ENCODE measurements at places on chromosomes 4 and X. TPM values are rescaled to one million over a fixed set of nuclear protein-coding genes. Genes with fewer than 3 reads are reported as not detected.

GRCh38 chr4:165504184-165504583 is 125.4 kb downstream of the CPE start:
- H3K27ac ChIP-seq, result no peak overlapping the region
- H3K36me3 ChIP-seq, result no peaks in the 10 kb centered on the region
- H3K4me1 ChIP-seq, result no peaks in the 10 kb centered on the region
- DNase-seq, result no peak
- no peaks in the 10 kb centered on the region for H3K27me3 ChIP-seq

GRCh38 chr4:124209211-124209610 is 503.3 kb downstream of the ANKRD50 start:
- H3K4me1 ChIP-seq, result peaks cover 31% of the 10 kb centered on the region
- H3K27me3 ChIP-seq, result no peaks in the 10 kb centered on the region
- no peak overlapping the region for H3K4me3 ChIP-seq
- no peak for DNase-seq

- no peaks in the 10 kb centered on the region for H3K4me1 ChIP-seq
- H3K4me3 ChIP-seq, result no peak overlapping the region
- DNase-seq, result no peak
Measured at GRCh38 chr4:121714548-121714947, 17.8 kb upstream of the ANXA5 start.

The ARHGAP36 gene
- total RNA-seq, result not detected

All from body of pancreas (tissue), 4 donors.